ENCODE measurements at places on chromosomes 16 and 17.

DNA sequence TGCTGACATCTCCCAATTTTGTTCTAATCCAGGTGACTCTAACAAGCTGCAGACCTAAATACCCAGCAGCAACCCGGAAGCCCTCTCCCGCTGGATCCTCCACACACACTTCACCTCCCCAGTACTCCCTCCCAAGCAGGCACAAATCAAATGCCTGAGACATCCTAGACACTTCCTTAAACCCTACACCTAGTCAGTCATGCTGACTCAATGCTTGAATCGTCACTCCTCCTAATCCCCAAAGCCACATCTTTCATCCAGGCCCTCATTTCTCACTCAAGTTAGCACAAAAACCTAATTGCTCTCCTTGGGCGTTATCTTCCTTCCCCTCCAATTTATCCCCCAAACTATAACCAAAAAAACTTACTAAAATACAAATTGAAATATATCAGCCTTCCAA, 32.7 kb downstream of the CMC2 start:
- DNase-seq, result no peak

GRCh38 chr16:48820379-48820778, 210.4 kb upstream of the N4BP1 start:
- DNase-seq, result no peak

- DNase-seq, result no peak
These were observed 91.7 kb upstream of the CACNG3 start for GRCh38 chr16:24164416-24164815.

DNA sequence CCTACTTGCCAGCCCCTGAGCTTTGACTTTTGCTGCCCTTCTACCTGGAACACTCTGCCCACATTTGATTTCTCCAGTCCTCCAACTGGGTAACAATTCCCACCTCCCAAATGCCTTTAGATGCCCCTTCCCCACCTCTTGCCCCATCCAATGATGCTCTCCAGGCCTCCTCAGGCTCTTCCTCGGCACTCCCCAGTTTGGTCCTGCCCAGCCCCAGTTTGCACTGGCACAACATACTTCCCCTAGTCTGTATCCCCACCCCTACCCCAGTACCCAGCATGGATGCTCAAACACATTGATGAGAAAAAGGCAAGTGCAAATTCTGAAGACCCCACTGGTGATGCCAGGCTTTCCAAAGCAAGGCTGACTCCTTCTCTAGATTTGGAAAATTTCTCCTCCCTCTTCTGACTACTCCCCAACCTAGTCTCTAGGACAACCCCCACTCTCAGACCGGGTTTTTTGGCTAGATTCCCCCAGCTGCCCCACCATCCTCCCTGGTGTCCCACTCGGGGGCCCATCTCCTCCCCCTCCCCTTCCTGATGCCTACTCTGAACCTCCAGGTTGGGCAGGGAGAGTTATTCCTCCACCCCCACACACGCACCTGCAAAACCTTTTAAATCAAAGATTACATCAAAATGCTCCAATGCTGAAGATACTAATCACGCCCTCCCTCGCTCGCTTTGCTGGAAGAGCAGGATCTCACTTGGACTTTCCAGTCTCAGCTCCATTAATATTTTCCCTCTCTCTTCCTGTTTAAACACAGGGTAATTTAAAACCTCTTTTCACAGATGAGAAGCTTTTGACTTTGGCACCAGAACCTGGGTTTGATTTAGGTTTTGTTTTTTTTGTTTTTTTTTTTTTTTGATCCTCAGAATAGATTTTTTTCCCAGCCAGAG, 94.9 kb downstream of the TMEM132E start:
- DNase-seq, result no peak

DNA sequence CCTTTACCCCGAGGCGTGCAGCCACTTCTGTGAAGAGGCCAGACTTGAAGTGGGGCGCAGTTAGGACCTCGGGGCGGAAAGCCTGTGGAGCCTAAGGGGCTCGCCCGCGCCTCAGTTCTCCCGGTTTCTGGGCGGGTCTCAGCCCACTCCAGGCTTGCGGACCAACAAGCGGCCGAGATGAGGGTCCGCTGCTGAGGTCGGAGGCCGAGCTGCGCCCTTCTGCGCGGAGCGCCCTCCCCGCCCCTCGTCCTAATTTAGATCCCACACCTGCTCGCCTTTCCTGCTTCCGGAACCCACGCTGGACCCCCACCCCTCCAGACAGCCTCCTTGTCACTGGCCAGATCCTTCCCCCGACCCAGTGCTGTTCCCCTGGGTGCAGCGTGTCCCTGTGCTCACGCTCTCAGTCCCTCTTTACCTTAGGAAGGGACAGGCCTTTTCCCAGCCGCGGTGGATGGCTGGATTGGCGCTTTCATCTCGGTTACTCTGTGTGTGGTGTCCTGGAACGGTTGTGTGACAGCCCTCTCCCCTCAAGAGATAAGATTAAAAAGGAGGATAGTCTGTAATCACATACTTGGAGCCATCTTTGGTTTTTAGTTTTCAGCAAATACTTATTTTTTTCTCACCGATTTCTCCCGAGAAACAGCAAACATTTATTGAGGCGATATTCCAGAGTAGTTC, 933 bp upstream of the ATXN7L3 start:
- DNase-seq, result no peak

DNA sequence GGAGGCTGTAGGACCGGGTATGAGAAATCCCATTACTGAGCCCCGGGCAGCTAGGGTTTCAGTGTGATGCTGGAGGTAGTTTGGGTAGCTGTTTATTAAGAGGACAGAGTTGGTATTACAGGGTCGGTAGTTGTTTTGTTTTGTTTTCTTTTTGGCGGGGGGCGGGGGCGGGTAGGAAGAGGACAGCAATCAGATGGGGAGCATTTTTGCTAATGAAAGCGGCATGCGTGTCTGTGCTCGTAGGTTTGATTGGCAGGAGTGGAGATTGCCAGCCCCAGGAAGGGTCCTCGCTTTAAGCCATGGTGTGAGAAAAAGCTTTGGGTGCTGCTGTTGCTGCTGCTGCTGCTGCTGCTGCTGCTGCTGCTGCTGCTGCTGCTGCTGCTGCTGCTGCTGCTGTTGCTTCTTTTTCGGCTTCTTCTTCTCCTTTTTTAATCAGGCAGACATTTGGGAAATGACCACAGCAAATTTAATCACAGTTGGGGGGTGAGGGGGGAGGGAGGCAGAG, 498.5 kb upstream of the ZFHX3 start:
- DNase-seq, result no peak

DNA sequence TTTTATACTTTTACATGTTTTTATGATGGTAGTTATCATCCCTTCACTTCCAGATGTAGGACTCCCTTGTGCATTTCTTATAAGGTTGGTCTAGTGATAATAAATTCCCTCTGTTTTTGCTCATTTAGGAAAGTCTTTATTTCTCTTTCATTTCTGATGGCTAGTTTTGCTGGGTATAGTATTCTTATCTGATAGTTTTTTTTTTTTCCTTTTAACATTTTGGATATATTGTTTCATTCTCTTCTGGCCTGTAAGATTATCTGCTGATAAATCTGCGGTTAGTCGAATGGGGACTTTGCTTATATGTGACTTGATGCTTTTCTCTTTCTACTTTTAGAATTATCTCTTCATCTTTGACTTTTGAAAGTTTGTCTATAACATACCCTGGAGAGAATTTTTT, 153.1 kb upstream of the MPHOSPH6 start:
- DNase-seq, result no peak

GRCh38 chr17:72492494-72492893, 371.7 kb downstream of the SOX9 start:
- no peak for DNase-seq

DNA sequence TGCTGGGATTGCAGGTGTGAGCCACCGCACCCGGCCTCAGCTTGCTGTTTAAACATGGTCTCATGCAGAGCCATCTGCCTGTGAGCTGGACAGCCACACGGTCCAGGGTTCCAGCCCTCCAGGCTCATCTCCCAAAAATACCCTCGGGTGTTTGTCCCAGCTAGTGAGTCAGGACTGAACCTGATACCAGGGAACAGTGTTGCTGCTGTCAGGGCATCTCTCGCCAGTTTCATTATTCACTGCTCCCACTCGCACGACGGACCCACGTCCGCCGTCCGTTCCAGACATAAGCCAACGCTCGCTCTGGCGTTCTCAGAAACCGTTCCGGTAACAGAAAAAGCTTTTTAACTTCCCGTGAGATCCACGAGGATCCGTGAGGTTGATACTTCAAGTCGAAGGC, 77.6 kb downstream of the NXN start:
- no peak for DNase-seq

- no peak for DNase-seq
These were observed 16.5 kb upstream of the SLC38A8 start for GRCh38 chr16:84059111-84059510.

- no peak for DNase-seq
These were observed 1.2 kb downstream of the RASD1 start for GRCh38 chr17:17494870-17495535.

DNA sequence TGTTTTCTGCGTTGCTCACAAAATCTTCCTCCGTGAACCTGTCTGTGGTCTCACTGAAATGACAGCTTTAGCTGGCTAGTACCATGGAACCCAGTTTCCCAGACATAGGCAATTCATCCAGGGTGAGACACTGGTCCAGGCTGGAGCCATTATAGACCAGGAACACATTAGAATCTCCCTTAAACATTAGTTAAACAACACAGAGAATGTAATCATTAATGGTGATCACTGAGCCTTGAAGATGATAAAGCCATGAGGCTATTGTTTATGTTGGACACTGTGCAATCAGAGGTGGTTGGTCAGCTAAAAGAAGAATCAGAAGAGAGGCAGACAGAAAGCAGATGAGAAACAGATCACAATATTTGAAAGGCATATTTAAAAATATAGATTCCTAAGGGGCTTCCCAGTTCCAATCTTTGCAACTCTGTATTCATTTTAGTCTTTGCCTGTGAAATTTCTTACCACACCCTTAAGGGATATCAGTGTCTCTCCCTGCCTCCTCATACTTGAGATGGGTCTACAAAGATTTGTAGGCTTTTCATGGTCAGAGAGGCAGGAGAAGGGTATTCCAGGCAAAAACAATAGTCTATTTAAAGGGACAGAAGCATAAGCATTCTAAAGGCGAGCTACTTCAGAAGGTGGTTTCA, 317.9 kb downstream of the MAP2K6 start:
- DNase-seq, result no peak

- no peak for DNase-seq
These were observed 11.8 kb downstream of the HMOX2 start for GRCh38 chr16:4487955-4488498.

DNA sequence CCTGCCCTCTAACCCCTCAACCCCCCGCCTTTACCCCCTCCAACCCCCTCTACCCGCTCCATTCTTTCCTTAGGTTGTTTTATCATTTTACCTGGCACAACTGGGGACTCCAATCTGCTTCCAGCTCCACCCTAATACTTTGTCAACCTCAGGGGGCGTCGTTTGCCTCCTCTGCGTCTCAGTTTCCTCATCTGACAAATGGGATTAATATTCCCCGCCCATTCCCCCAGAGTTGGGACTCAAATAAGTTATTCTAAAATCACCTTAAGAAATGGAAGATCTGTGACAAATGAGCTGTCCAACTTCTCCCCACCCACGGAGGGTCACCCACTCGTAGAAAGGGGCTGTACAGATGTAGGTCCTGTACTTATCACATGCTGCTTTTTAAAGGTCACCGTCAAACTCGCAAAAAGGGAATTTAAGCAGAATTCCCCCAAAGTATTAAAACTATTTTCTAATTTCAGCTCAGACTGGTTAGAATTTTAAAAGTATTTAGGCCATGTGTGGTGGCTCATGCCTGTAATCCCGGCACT, 40.6 kb upstream of the CPNE2 start:
- DNase-seq, result no peak

- no peak for DNase-seq
These were observed 6.6 kb upstream of the SNAI3 start for GRCh38 chr16:88692861-88693260.

DNA sequence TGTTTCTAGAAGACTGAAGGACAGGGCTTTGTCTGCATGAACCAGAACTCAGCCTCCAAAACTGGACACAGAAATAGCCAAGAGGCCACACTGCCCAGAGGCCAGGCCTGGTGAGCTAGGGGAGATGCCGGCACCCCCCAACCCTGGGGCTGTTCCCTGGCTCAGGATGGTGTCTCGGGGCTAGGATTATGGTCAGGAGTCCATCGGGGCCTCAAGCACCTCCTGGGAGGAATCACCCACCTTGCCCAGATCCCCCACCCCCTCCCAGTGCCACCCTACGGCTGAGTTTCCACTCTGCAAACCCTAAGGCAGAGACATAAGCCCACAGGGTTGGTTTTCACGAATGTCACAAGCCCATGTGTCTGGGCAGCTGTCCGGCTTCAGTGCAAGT, 37.2 kb downstream of the SLC7A5 start:
- DNase-seq, result no peak

DNA sequence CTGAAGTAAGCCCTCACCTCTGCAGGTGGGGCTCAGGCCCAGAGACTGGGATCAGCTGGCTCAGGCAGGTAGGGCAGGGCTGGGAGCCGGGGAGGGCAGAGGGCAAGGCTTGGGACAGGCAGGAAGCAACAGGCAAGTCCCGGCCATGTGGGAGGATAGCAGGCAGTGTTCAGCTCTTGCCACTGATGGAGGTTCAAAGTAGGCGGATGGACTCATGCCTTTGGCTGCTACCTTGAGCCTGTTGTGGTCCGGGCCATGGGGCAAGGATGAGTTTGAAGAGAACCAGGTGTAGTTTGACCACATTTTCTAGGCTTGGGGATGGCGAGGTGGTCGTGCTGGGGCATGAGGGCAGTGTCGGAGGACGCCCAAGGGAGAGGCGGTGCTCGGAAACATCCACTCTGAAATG, 2.7 kb downstream of the PRCD start:
- DNase-seq, result no peak

- no peak for DNase-seq
These were observed 1307.2 kb downstream of the CDH8 start for GRCh38 chr16:60729051-60729450.

DNA sequence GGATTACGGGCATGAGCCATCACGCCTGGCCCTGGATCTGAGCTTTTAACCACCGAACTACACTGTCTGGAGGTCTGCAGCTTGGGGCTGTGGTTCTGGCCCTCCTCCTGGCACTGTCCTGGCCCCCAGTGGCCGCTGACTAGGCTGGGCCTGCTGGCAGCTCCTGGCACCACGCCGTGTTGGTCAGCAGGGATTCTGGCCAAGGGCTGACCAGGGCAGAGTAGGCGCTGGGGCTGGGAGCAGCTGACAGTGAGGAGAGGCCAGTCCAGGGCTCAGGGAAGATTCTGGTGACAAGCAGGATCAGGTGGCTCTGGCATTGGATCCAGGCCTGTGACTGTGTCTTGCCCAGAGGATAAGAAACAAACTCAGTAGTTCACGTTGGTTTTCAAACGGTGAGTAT, 14.6 kb downstream of the EEF2K start:
- DNase-seq, result no peak

GRCh38 chr17:6862825-6863224, 31.3 kb upstream of the TEKT1 start:
- DNase-seq, result no peak

- peak; percentile 78 for DNase-seq
These were observed at the start of gene PGAP3 for GRCh38 chr17:39687546-39688474. PGAP3 (minus strand) TSS chr17:39688057; CDS start chr17:39688014, 43 bp downstream.

- no peak for DNase-seq
These were observed 244.9 kb downstream of the FTO start for GRCh38 chr16:53948734-53949430.

Data from GM12878 (cell line).